NK-92 treated with Interleukin-12 subunit alpha and Interleukin-12 subunit beta, amount 100 ng/mL, for 24 hours (cell line): ENCODE measurements at places on chromosomes 2 and 18.
A peak's percentile ranks its signal among the peaks of the same experiment; 100 is the strongest.

DNA sequence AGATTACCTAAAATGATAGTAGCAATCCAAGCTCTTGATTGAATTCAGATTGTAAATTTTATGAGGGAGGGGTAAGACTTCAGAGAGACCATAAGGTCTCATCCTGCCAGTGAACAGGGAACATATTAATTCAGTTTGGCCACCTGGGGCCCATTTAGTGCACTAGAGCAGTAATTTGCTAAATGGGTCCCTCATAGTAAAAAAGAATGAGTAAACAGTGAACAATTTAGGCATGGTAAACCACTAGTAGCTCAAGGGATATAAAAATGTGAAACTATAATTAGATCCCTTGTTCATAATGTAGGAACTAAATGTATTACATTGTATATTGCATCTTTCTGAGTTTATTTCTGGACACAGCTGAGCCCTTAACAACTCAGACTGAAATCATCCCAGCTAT lies 4.9 kb upstream of the PHLPP1 start:
- no peak for DNase-seq

- DNase-seq, result no peak
Observed at GRCh38 chr2:65073879-65074565, 17.8 kb downstream of the CEP68 start.

DNA sequence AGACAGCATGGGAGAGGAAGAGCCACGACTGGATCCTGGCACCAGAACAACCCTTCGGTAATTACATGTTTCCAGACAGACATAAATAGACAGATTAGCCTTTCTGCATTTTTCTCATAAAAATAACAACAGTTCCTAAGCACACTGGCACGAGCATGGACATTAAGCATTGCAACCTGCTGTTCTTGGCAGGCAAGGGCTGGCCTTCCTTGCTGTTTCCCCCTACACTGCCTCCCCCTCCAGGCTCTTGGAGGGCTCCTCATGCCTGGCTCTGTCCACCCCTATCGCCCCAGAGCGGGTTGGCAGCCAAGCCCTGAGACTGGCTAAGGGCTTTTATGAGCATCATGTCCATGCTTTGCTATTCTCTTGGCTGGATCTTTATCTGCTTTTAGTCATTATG lies 89.6 kb downstream of the TTC32 start:
- no peak for DNase-seq

- DNase-seq, result no peak
Observed at GRCh38 chr2:70688427-70688826, 79.6 kb downstream of the ADD2 start.

GRCh38 chr2:8421658-8422449 lies 260.0 kb upstream of the ID2 start:
- DNase-seq, result no peak

GRCh38 chr18:3163968-3164367 lies 55.8 kb downstream of the MYOM1 start:
- no peak for DNase-seq

DNA sequence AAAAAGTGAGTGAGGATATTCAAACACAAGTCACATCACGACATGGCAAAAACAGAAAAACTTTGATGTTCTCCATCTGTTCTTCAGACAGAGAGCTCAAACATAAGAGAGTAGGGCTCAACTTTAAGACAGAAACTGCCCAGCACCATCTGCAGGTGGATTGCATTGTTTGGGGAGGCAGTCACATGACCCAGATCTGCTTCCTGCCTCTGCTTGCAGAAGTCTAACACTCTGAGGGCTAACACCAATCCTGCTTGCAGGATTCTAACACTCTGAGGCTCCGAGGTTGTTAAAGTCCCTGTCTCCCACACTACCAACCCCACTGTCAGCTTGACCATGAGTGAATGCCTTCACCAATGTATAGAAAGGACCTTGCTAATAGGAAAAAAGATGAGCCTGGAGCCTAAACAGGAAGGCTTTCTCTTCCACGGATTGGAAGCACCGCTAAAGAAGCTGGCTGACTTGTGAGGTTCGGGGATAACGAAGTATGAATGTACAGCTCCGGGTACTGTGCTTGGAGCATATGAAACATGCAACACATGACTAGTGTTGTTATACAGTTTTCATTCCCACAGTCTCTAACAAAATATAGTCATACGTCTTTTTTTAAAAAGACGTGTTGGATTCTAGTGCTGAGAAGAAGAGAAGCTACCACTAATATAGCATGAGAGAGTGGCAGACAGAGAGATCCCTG lies 176.6 kb upstream of the CREB1 start:
- DNase-seq, result peak; percentile 15

GRCh38 chr2:232835687-232836208 lies 34.3 kb upstream of the SNORC start:
- no peak for DNase-seq

- no peak for DNase-seq
Observed at GRCh38 chr2:236376566-236377244, 112.5 kb upstream of the ASB18 start.

DNA sequence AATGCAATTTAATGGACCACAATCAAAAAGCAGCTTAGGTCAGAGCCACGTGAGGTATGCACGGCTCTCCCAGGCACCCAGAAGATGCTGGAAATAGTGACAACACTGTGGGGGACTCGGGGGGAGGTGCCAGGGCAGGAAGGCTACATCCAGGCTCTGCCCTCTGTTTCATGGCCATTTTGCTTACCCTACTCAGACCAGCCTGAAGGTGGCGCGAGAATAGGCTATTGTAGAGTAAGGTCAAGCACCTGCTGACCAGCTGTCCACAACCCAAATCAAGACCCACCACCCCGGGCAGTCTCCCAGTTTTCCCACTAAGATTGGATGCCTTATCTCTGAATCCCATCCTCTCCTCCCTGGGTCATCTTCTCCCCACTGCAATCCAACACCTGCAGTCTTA lies 115.7 kb downstream of the VIT start:
- DNase-seq, result no peak

DNA sequence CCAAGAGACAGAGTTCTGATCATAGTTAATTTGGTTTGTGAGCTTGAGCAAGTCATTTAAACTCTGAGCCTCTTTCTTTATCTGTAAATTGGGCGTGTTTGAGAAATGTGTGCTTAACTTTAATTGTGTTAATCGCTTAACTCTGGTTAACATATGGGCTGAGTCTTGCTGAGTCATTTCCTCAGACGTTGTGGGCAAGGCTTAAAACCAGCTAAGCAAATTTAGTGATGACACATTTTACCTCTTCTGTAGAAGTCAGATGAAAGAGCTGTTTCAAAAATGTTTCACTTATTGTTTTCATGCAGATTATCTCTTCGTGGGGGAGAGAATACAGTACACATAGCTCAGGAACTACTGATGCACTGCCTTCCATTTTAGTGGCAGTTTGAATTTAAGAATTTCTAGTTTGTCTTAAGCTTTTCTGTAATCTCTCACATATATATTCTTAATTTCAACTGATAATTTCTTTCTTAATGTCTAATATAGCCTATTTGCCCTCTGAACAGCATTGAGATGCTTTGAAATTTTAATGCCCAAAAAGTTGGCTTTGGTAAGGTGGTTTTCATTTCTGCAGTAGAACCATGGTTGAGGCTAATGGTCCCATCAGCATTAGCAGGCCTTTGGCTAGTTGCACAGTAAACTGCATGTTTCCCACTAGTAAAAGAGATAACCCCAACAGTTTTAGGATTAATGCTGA lies 34.9 kb downstream of the RAB10 start:
- DNase-seq, result peak; percentile 29
